ENCODE measurements at places on chromosomes 1 and 21. TPM values are rescaled to one million over a fixed set of nuclear protein-coding genes. Genes with fewer than 3 reads are reported as not detected.

The MARCKSL1 gene
- 268 TPM for polyA plus RNA-seq

The SYPL2 gene
- polyA plus RNA-seq: 0.81 TPM

The LCE2B gene
- not detected for polyA plus RNA-seq

The TENT5C gene
- polyA plus RNA-seq: 2.6 TPM

The HUNK gene
- 0.38 TPM for polyA plus RNA-seq

The ELAPOR1 gene
- polyA plus RNA-seq: 0.93 TPM

The PRAMEF13 gene
- polyA plus RNA-seq: not detected

The FOXD2 gene
- 0.05 TPM for polyA plus RNA-seq

The LCE3D gene
- not detected for polyA plus RNA-seq

The PCP4 gene
- polyA plus RNA-seq: 0.25 TPM

All from ovary (tissue), 10 donors.